AG08396 (cell line): ENCODE measurements at places on chromosomes 1 and 21.

GRCh38 chr1:210222340-210223006 is 10.1 kb upstream of the SERTAD4 start:
- no peak for DNase-seq

- no peak for DNase-seq
These were observed 16.4 kb upstream of the CCDC190 start for GRCh38 chr1:162877412-162877811.

- no peak for DNase-seq
These were observed 674.4 kb downstream of the KCNT2 start for GRCh38 chr1:195933835-195934234.

GRCh38 chr1:70499695-70500094 is 88.6 kb downstream of the CTH start:
- no peak for DNase-seq

DNA sequence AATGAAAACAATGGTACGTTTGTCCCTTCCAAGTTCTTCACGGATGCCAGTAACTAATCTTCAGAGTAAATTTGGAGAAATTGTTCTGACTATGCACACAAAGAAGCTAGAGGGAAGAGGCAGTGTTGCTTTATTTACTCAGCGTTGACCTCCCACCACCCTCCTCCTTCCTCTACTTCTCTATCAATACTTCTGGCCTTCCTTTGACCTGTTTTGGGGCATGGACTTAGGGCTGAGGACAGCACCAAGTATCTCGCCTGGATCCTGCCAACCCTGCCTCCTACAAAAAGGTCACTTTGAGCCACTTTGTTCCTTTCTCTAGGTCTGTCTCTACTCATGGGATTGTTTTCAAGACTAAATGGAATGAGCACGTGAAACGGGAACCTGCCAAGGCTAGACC is 282.6 kb downstream of the DSCAM start:
- DNase-seq, result no peak

DNA sequence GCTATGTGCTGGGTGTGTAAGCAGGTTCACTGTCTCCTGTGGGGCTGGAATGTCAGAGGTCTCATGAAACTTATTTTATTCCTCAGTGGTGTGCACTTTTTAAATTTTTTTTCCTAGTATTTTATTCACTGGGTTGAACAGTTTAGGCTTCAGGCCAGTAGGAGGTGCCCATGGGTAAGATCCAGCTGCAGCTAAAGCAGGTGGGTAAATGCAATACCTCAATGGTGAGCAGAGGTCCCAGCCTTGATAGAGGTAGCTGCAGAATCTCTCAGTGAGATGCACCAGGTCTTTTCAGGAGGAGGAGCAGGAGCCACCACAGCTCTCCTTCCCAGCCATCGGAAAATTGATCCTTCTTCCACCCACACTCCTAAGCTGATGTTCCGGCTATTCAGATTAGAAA is 12.6 kb upstream of the OR6N2 start:
- DNase-seq, result no peak

DNA sequence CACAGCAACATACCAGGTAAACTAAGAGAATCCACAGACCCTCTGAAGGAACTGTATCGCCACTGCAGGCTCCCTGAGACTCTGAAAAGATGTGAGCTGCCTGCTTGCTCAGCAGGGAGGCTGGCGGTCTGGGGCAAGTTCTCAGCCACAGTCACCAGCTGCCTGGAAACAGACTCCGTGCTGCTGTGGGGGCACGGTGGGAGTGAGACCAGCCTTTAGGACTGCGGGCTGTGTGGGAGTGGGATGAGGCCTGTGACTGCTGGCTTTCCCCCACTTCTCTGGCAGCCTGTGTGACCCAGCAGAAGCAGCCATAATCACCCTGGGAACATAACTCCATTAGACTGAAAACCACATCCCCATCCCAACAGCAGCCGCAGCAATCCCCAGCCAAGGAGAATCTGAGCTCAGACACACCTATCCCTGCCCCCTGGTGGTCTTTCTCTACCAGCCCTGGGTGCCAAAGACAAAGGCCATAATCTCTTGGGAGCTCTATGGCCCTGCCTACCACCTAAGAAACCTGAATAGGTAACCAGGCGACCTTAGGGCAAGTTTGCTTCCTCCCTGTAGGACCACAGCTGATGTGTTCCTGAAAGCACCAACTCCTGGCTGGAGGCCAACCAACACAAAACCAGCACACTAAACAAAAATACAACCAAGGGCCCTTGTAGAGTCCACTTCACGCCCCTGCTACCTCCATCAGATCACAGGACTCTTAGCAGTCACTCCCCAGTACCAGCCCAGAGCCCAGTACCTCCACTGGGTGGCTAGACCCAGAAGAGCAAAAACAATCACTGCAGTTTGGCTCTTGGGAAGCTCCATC is 151.5 kb downstream of the SMYD3 start:
- DNase-seq, result no peak

DNA sequence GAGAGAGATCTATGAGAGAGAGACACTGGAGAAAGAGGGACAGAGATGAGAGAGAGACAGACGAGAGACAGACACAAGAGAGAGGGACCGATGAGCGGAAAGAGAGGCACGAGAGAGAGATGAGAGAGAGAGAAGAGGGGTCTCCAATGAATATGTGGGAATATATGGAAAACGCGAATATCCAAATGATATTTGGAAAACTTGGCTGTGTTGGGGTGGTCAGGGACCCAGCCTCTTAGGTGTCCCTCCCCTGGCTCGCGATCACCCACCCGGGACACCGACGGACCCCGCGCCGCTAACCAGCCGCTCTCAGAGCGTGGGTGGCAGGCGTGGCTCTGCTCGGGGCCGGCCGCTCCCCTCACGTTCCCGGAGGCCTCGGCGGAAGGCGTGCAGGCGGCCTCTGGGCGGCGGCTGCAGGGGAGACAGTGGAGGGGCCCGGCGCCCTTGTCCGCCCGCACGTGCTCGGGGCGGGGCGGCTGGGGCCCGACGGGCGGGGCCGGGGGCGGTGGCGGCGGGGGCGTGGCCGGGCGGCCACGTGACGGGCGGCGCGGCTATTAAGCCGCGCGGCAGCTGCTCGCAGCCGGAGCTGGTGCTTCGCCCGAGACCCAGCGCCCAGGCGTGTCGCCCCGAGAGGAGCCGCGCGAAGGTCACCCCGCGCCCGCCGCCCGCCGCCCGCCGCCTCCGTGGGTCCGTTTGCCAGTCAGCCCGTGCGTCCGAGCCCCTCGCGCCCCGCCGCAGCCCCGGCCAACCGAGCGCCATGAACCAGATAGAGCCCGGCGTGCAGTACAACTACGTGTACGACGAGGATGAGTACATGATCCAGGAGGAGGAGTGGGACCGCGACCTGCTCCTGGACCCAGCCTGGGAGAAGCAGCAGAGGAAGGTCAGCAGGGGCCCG is at the start of gene ACTN2:
ACTN2 (plus strand) TSS at position 583 of the 898 bp plus-strand sequence; CDS start at position 758, 175 bp downstream.
- DNase-seq, result peak; percentile 83

- DNase-seq, result peak; percentile 88
These were observed 28.5 kb upstream of the PKP1 start for GRCh38 chr1:201254625-201255478.

- DNase-seq, result no peak
These were observed 101.6 kb downstream of the VAV3 start for GRCh38 chr1:107863342-107863741.

DNA sequence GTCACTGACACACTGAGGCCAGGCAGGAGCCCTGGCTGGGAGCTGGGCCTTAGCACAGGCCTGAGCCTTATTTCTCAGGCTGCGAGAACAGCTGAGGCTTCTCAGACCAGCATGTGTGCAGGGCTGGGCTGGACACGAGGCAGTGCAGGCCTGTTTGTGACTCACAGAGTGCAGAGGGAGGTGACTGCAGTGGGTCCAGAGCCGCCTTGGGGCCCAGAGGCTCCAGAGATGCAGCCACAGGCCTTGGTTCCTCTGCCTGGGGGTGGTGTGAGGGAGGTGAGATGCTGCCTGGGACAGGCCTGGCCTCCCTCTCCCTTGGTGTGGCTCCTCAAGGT is 61.2 kb upstream of the ETV3 start:
- DNase-seq, result peak; percentile 57

DNA sequence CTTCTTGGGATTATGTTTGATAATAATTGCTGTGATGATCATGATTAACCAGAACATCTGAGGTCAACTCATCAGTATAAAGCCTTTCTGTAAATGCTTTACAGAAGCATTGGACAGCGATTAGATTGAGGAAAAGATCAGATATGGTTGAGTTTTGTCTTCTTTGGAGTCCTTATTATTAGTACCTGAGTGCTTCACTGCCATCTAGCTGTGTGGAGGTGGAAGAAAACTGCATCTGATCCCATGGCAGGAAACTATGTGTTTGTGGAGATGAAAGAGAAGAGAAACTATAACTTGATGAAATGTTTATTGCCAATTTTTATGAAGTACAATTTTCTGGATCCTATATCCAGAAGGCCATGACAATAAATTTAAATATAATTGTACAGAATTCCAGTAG is 11.4 kb downstream of the FLG2 start:
- no peak for DNase-seq
